Stimulated activated CD4-positive, alpha-beta T cell treated with anti-CD3 and anti-CD28 coated beads, Interleukin-4, amount 100 ng/mL, for 1 hour (primary cell): ENCODE measurements at places on chromosomes 3 and 15.

DNA sequence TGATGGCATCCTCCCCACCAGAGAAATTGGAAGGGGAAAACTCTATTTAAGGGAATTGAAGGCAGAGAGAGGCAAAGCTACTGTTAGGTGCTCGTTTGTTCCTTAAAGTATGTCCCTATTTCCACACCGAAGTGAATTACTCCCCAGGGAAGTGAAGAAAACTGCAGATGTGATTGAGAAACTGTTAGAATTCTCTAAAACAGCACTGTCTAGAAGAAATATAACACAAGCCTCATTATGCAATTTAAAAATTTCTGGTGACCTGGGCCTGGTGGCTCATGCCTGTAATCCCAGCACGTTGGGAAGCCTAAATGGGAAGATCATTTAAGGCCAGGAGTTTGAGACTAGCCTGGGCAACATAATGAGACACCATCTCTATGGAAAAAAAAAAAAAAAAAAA lies 305.0 kb downstream of the SHQ1 start:
- no peak for DNase-seq

DNA sequence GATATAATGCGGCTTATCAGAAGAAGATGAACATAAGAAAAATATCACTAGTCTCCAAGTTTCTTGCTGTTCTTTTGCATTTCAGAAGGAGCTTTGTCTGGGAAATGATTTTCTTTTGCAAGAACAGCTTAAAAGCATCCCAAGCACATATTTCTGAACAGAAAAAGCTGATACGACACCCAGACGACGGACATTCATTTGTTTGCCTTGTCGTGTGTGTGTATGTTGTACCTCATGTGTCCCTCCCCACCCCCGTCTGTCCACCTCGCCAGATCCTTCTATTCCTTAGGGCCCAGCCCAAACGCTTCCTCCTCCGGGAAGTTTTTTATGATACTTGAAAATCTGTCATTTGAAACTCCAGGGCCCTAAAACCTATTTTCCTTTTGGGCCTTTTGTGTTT lies 8.8 kb downstream of the ITPR1 start:
- no peak for DNase-seq

- no peak for DNase-seq
These were observed 113.8 kb upstream of the EPHA6 start for GRCh38 chr3:96700322-96701315.

GRCh38 chr3:149401212-149401925 lies 23.9 kb upstream of the TM4SF1 start:
- DNase-seq = no peak

GRCh38 chr3:71701251-71701762 lies 23.9 kb downstream of the EIF4E3 start:
- no peak for DNase-seq

DNA sequence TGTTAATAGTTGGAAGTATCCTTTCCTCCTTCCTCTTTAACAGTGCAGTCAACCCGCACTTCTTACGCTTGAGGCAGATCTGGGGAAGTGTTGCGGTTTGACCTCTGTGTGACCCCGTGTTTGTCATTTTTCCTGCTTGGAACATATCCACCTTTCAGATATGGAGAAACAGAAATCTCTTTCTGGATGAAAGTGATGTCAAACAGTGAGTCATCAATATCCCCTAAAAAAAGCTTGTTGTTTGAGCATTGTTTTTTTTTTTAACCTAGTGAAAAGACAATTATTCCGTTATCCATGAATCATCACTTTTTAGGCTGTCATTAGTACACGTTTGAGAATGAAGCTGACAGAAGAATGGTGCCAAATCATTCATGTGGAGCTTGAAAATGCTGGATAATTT lies 293.7 kb downstream of the ARPP21 start:
- DNase-seq = no peak

GRCh38 chr3:13626396-13626795 lies 77.5 kb downstream of the FBLN2 start:
- DNase-seq = no peak

DNA sequence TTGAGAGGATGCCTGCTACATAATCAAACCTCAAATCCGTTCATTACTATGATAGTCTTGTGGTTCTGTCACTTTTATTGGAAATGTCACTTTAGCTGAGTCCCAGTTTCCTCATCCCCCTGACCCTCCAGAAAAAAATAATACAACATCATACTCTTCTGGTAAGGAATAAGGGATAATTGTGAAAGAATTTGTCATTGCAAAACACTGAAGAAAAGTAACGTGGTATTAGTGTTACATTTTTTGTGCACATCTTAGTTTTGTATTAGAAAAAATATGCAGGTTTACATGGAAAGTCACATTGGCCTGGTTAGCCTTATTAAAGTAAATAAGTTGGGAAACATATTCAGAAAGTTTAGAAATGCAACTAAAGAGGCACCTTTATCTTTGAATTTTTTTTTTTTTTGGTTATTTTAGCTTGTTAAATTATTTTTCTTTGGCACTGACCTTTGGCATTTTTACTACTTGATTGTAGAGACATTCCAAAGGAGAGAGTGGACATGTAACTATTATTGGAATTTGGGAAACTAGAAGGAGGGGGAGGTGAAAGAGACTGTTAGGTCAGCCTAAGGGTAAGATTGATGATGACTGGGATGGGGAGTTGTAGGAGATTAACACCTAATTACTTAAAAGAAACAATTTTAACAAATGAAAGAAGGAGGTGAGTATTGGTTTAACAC lies 462.2 kb upstream of the RARB start:
- DNase-seq = no peak

GRCh38 chr3:152902141-152902669 lies 67.3 kb downstream of the P2RY1 start:
- no peak for DNase-seq

DNA sequence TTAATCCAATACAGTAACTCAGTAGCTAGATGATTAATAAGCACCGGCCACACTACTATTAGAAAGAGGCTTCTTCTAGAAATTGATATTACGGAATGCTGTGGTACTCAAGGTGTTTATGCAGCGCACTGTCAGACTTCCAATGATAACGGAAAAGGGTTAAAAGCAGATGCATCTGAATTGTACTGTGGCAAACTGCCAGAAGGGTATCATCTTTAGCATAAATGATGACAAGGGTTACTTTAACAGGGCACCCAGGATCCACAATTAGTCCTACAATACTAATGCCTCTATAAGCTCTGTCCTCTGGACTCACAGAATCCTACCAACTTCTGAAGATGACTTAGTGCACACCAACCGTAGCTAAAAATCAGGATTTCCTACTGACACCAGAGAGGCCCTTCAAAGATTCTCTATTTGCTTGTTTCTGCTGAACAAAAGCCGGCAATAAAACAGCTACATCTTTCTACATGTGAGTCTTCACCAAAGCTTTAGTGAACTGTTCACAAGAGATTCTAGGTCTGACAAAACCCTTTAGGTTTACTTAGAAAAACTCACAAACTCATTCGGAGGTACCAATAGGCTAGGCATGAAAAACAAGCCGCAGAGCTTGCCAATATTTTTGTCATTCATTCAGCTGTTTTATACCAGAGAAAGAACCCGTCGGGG lies 7.1 kb downstream of the SATB1 start:
- no peak for DNase-seq

- DNase-seq = no peak
These were observed 68.2 kb upstream of the CORO2B start for GRCh38 chr15:68510558-68510957.

GRCh38 chr3:60854791-60855190 lies 396.5 kb downstream of the FHIT start:
- no peak for DNase-seq

DNA sequence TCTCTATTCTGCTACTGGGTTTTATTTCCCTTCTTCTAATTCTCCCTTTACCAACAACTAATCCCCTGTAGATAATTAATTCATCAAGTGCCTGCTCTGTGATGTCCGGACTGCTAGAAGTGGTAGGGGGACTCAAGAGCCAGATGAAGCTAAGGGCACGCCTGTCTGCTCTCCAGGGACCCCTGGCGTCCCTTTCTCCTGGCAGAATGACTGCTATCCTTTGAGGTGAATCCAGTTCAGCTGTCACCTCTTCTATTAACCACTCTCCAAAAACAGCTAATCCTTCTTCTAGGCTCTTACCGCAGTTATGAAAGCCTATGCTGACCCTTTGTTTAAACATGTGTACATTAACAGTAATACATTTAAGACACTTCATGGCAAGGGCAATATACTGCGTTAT lies 1.4 kb upstream of the CHRNA7 start:
- no peak for DNase-seq

DNA sequence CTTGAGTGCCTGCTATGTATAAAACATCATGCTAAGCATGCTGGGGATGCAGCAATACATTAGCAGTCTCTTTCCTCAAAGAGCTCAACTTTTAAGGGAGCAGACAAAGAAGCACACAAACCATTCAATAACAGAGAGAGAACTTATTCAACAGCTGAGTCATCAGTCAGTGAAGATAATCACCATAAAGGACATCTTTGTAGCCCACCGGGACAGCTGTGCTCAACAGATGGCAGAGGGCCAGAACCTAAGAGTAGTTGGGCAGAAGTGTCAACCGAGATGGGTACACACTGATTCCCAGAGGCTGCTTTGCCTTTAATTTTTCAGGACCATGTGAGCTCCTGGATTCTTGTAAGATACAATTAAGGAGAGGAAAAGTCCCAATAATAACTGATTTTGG lies 4.2 kb upstream of the RAB8B start:
- DNase-seq = no peak

DNA sequence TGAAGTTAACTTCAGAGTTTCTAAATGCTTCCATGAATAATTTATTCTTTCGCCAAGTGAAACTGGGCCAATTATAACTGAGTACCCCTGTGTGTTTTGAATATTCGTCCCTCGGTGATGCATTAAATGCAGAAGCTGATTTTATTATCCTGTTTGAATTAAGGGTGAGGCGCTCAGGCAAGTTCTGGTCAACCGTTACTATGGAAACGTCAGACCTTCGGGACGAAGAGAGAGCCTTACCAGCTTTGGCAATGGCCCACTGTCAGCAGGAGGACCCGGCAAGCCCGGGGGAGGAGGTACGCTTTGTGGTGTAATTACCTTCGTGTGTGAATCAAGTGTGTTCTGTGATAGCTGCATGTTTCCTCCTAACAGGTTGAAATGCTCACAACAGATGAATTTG lies 239.8 kb downstream of the ITPR1 start:
- DNase-seq = no peak

DNA sequence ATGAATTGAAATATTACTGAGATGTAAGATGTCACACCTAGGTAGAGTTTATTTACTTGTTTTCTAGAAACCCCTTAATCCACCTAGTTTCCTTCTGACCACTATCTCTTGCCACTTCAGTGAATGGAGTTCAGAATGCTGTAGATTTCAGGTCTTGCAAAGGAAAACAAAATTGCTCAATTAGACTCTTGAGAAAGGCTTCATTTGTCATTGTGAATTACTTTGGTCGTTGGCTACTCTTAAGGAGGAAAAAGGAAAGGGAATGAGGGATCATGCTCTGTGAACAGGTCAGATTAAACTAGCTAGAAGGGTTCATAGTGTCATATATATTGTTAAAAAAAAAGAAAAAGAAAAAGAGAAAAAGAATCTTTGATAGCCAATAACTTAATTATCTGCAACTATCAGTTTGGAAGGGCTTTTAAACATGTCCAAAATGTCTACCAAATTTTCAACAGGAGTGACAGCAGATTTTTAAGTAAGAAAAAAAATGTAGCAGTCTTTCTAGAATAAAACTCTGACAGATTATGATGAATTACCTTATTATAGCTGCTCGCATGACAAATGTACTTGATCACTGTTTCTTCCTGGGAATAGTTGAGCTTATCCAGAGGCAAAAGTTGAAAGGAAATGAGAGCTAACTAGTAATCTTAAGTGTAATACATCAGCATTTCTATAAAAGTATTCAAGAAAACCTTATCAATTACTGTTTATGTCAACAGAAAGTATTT lies 543.5 kb downstream of the CADM2 start:
- no peak for DNase-seq

GRCh38 chr15:91068436-91068835 lies 31.6 kb upstream of the SV2B start:
- DNase-seq = no peak

DNA sequence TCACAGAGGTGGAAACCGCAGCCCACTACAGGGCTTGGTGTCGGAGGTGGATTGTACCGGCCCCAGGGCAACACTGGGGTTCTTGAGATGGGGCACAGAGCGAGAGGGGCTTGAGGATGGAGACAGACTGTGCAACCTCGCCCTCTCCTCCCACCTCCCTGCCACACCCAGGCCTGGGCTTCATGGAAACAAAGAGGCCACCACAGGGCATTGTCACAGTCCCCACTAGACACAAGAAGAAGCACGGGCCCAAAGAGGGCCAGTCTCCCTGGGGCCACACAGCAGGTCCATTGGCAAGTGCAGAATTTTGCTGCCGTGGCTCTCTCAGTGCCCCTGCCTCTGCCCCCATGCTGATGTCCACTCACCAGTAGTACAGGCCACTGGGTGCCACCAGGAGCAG lies 4.1 kb upstream of the CALML4 start:
- DNase-seq = no peak

DNA sequence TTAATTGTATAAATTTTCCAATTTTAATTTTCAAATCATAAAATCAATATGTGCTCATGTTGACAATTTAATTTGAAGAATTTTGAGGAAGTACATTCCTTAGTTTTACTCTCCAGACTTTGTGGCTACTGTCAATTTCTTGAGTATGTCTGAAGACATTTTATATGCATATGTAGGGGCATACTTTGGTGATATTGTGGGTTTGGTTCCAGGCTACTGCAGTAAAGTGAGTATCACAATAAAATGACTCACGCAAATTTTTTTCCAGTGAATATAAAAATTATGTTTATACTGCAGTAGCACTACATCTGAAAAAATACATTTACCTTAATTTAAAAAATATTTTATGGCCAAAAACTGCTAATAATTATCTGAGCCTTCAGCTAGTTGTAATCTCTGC lies 123.2 kb upstream of the PLCL2 start:
- no peak for DNase-seq

DNA sequence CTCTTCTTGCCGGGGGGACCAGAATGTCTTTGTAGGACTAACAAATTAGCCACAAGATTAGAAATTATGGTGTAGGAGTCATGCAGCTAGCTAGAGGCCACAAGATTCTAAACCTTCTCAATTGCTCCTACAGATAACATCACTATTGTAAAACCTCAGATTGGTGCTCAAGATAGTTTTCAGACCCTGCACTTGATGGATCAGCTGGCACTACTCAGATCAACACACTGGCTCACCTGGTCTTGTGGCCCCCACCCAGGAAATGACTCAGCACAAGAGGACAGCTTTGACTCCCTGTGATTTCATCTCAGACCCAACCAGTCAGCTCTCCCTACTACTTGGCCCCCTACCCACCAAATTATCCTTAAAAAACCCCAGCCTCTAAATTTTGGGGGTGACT lies 124.1 kb upstream of the RASGRP1 start:
- DNase-seq = peak; percentile 46

GRCh38 chr3:58955308-58955707 lies 94.5 kb downstream of the CFAP20DC start:
- no peak for DNase-seq

DNA sequence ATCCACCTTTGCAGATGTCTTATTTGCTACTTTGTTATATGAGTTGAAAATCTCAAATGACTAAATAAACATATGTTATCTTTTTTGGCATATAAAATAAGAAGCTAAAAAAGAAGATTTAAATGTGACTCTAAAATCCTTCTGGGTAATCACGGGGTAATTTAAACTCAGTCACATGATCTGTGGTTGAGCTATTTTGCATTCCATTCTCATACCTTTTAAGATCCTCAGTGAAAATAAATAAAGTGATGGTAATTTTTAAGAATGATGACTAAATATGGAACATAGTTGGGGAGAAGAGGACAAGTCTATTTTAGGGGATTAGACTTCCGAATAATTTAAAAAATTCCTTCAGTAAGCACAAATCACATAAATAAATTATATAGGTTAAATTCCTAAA lies 1076.8 kb downstream of the TUSC7 start:
- DNase-seq = no peak

- no peak for DNase-seq
These were observed 275.8 kb downstream of the SATB1 start for GRCh38 chr3:18149386-18149785.
